T-helper 17 cell (primary cell): ENCODE measurements at places on chromosomes 12 and 14. TPM values are rescaled to one million over a fixed set of nuclear protein-coding genes. Genes with fewer than 3 reads are reported as not detected.
A peak's percentile ranks its signal among the peaks of the same experiment; 100 is the strongest.

The DERA gene
- 12.3 TPM for total RNA-seq

The GPR137C gene
- 0.37 TPM for total RNA-seq

GRCh38 chr14:53840444-53840843 is 116.2 kb downstream of the BMP4 start:
- DNase-seq = no peak
- H3K4me3 ChIP-seq = no peak overlapping the region
- no peaks in the 10 kb centered on the region for H3K4me1 ChIP-seq
- H3K36me3 ChIP-seq = no peaks in the 10 kb centered on the region

DNA sequence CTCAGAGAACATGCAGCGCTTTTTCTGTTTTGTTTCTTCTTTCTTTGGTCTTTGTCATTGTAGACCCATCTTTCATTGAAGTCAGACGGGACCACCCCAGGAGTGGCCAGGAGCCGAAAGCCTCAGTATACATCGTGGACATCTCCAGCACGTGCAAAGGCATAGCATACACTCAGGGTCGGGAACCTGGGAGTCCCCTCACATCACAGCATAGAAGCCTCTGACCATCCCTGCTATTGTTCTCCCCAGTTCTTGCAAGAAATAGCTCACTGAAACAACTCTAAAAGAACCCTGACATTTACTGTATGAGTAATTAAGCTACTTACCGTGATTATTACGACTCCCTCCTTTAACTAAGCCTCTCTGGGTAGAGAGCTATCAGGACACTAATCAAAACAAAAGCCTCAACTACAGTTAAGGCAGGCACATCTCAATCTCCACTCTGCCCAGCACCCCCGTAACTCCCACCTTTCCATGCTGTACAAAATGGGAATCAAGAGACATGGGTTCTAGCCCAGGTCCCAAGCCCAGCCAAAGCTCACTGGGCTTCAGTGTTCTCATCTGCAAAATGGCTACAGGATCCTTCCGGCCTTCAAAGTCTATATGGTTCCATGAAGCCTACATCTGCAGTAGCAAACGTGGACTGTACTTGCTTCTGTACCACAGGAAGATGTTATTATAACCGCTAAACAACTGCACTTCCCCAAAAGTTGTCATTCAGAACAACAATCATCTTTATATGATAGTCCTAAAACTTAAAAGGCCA is 6.7 kb downstream of the CCDC88C start:
- no peaks in the 10 kb centered on the region for H3K27me3 ChIP-seq
- H3K4me1 ChIP-seq = peaks cover 69% of the 10 kb centered on the region
- peaks cover 14% of the 10 kb centered on the region for H3K36me3 ChIP-seq

The MYH6 gene
- not detected for total RNA-seq

The DLGAP5 gene
- 0.12 TPM for total RNA-seq

GRCh38 chr14:89302396-89302950 is 114.6 kb downstream of the FOXN3 start:
- no peak overlapping the region for H3K27ac ChIP-seq
- peaks cover 2% of the 10 kb centered on the region for H3K36me3 ChIP-seq
- peaks cover 32% of the 10 kb centered on the region for H3K4me1 ChIP-seq
- H3K27me3 ChIP-seq = no peaks in the 10 kb centered on the region

DNA sequence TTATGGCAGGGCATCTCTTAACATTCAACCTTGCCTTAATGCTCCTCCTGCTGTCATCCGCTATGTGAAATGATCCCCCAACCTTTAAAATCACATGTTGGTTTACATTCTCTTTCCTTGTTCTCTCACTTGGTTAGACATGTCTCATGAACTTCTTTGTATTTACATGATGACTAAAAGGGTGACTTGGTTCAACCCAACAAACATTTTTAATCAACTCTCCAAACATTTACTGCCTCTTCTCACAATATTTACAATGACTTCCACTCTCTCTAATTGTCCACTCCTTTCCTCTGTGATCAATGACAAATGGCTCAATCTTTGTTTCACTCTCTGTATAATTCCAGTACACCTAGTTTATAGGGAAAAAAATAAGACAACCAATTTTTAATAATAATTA is 506.1 kb downstream of the NELL2 start:
- H3K4me3 ChIP-seq = no peak overlapping the region
- no peak for DNase-seq
- H3K4me1 ChIP-seq = no peaks in the 10 kb centered on the region
- no peaks in the 10 kb centered on the region for H3K36me3 ChIP-seq

The SERPINA5 gene
- total RNA-seq = not detected

The OTX2 gene
- total RNA-seq = not detected

DNA sequence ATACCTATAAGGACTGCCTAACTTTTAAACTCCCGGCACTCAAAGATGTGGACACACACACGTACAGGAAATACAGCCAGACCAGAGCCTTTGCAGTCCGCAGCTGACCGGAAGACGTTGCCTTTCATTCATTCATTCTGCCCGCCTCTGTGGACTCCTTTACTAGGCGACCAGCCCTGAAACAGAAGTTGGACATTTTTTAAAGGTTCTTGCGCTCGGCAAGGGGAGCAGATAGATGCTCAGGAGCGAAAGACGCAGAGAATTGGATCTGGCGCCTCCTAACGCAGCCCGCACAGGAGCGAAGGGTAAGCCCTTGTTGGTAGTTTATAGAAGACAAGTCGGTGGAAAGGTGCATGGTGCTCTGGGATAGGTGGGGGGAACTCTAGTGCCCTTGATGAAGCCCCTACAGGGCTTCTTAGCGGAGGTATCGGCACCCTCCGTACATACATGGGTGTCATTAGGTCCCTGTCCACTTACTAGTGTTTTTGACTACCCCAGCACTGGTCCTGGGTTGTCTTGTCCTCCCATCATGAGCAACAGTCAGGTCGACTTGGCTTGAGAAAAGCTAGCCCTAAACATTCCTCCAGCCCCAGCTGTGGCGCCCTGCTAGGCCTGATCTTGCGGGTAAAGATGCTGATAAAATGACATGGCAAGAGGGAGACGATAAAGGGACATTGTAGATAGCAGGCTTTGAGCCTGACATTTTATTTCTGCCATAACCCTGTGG is at the start of gene KDM2B:
Gene KDM2B, minus strand, starts transcription at position 65 of the 727 bp plus-strand sequence. CDS start 112 bp downstream, outside the sequence.
- H3K4me1 ChIP-seq = peaks cover 30% of the 10 kb centered on the region
- no peak for DNase-seq
- no peaks in the 10 kb centered on the region for H3K27me3 ChIP-seq
- H3K4me3 ChIP-seq = peak within 1 kb of the TSS; percentile 93
- no peaks in the 10 kb centered on the region for H3K36me3 ChIP-seq

- H3K4me1 ChIP-seq = peaks cover 2% of the 10 kb centered on the region
- DNase-seq = no peak
- no peak overlapping the region for H3K27ac ChIP-seq
- no peak overlapping the region for H3K4me3 ChIP-seq
- H3K36me3 ChIP-seq = no peaks in the 10 kb centered on the region
Measured at GRCh38 chr12:93121729-93122488, 192.8 kb upstream of the EEA1 start.

DNA sequence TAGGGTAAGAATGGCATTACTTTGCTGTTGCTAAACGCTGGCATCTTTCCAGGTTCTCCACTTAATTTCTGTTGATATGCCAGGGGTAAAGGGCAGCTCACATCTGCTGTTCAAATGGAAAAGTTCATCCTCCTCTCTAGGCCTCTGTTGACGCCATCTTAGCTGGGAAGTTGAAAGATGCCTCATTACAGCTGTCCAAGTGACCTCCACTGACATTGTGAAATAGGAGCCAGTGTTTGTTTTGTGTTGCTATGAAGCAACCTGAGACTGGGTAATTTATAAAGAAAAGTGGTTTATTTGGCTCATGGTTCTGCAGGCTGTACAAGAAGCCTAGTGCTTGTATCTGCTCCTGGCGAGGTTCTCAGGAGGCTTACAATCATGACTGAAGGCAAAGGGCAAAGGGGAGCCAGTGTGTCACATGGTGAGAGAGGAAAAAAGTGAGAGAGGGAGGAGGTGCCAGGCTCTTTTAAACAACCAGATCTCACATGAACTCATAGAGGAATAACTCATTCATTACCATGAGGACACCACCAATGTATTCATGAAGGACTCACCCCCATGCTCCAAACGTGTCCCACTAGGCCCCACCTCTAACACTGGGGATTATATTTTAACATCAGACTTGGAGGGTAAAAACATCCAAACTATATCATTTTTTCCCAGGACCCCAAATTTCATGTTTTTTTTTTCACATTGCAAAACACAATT is 3.2 kb upstream of the ADAM21 start:
- H3K27me3 ChIP-seq = no peaks in the 10 kb centered on the region
- DNase-seq = no peak
- H3K4me1 ChIP-seq = no peaks in the 10 kb centered on the region

GRCh38 chr12:124563401-124563800 is 4.0 kb downstream of the NCOR2 start:
- H3K4me1 ChIP-seq = peaks cover 25% of the 10 kb centered on the region
- peaks cover 3% of the 10 kb centered on the region for H3K36me3 ChIP-seq
- no peaks in the 10 kb centered on the region for H3K27me3 ChIP-seq
- H3K27ac ChIP-seq = peak overlapping the region; percentile 4
- no peak overlapping the region for H3K4me3 ChIP-seq

DNA sequence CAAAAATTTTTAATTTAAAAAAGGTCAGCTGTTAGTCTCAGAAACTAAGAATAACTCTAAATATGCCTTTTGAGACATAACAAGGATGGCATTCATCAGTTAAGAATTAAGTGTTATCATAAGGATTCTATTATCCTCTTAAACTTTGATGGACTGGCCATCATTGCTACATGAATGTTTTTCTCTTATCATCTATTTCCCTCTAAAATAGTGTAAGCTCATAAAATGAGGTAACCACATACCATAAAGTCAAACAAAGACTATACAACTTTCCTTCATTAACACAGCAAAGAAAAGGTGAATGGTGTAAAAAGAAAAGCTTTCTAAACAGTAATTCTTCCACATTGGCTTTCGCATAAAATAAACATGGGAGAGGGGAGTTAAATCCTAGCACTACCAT is 41.1 kb downstream of the TMTC1 start:
- H3K27me3 ChIP-seq = no peaks in the 10 kb centered on the region
- H3K27ac ChIP-seq = no peak overlapping the region
- no peak for DNase-seq
- no peaks in the 10 kb centered on the region for H3K4me1 ChIP-seq
- H3K36me3 ChIP-seq = no peaks in the 10 kb centered on the region

- DNase-seq = no peak
- no peaks in the 10 kb centered on the region for H3K36me3 ChIP-seq
- H3K4me3 ChIP-seq = no peak overlapping the region
- peaks cover 39% of the 10 kb centered on the region for H3K27me3 ChIP-seq
Measured at GRCh38 chr14:103199124-103199523, 75.9 kb downstream of the TNFAIP2 start.

DNA sequence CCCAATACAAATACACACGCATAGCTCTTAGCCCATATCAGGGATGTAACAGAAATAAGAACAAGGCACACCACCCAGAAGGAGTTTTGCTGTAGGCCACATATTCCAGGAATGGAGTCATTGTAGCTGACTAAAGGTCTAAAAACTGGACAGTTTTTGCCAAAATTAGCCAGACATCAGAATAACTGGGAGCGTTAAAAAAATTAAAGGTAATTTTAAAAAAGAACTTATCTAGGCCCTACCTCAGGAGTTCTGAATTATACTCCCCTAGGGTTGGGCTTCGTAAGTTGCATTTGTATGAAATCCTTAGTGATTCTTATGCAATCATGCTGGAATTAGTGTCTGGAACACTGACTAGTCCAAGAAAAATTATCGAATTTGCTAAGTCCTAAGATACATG is 987.7 kb downstream of the GALC start:
- no peak for DNase-seq
- no peak overlapping the region for H3K27ac ChIP-seq
- no peaks in the 10 kb centered on the region for H3K36me3 ChIP-seq
- no peaks in the 10 kb centered on the region for H3K27me3 ChIP-seq
- H3K4me1 ChIP-seq = no peaks in the 10 kb centered on the region

DNA sequence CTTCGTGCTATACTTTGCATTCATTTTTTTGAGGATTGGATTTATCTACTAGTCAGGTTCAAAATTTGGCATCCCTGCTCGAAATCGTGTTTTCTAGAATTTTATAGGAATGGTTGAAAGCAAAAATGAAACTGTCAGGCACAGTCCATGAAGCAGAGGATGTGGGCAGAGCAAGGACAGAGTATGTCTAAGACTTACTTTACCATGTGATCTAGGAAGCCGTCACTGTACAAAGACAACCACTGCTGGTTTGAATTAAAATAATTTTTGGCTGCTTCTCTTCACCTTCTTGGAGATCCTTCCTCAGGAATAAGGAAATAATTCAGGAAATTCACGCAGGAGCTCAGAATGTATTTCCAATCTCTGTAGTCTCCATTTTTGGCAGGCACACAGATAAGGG is 31.6 kb upstream of the SGPP1 start:
- H3K27ac ChIP-seq = peak overlapping the region; percentile 87
- H3K27me3 ChIP-seq = no peaks in the 10 kb centered on the region
- DNase-seq = no peak
- H3K4me1 ChIP-seq = peaks cover 7% of the 10 kb centered on the region

DNA sequence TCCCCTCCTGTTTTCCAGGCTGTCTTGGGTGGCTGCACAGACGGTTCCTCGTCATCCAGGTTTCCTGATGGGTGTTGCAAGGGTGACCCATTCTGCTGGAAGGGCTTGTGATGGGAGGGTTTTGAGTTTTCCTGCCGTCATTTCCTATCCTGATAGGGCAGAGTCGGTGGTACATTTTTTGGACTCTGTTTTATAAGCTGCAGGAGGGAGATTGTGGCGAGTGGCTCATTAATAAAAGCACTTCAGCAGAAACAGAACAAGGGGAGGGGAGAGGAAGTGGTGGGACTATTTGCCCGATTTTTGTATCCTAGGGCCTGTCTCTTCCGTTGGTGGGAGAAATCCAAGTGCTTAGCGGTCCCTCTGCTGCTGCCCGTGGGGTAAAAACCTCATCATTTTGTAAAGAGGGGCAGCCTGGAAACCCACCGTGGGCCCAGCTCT is 40.0 kb downstream of the TSPAN9 start:
- H3K4me3 ChIP-seq = no peak overlapping the region
- no peak for DNase-seq
- peaks cover 6% of the 10 kb centered on the region for H3K4me1 ChIP-seq
- no peaks in the 10 kb centered on the region for H3K36me3 ChIP-seq
- H3K27me3 ChIP-seq = peaks cover 48% of the 10 kb centered on the region

DNA sequence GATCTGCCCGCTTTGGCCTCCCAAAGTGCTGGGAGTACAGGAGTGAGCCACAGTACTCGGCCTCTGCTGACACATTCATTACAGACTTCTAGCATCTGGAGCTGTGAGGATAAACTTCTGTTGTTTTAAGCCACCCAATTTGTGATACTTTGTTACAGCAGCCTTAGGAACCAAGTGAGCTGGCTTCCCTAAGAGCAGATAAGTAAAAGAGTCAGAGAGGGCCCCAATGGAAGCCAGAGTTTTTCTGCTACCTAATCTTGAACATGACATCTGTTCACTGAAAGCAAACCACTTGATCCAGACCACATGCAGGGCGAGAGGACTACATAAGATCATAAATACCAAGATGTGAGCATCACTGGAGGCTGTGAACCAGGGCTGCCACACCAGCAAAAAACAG is 3.7 kb upstream of the MAPKAPK5 start:
- H3K36me3 ChIP-seq = peaks cover 9% of the 10 kb centered on the region
- no peaks in the 10 kb centered on the region for H3K27me3 ChIP-seq
- H3K27ac ChIP-seq = peak overlapping the region; percentile 65
- no peak for DNase-seq
- peaks cover 35% of the 10 kb centered on the region for H3K4me1 ChIP-seq

- H3K4me3 ChIP-seq = no peak overlapping the region
- H3K27me3 ChIP-seq = no peaks in the 10 kb centered on the region
- no peaks in the 10 kb centered on the region for H3K4me1 ChIP-seq
- no peak overlapping the region for H3K27ac ChIP-seq
- no peaks in the 10 kb centered on the region for H3K36me3 ChIP-seq
Measured at GRCh38 chr12:94900496-94900895, 103.0 kb downstream of the NDUFA12 start.

The MFAP5 gene
- total RNA-seq = not detected

- H3K27me3 ChIP-seq = peaks cover 19% of the 10 kb centered on the region
- H3K36me3 ChIP-seq = peaks cover 2% of the 10 kb centered on the region
- DNase-seq = no peak
- H3K4me3 ChIP-seq = no peak overlapping the region
- no peak overlapping the region for H3K27ac ChIP-seq
Measured at GRCh38 chr12:101666052-101666728, 31.2 kb upstream of the CHPT1 start.
